ENCODE measurements at places on chromosomes 7 and 10.
A peak's percentile ranks its signal among the peaks of the same experiment; 100 is the strongest.

DNA sequence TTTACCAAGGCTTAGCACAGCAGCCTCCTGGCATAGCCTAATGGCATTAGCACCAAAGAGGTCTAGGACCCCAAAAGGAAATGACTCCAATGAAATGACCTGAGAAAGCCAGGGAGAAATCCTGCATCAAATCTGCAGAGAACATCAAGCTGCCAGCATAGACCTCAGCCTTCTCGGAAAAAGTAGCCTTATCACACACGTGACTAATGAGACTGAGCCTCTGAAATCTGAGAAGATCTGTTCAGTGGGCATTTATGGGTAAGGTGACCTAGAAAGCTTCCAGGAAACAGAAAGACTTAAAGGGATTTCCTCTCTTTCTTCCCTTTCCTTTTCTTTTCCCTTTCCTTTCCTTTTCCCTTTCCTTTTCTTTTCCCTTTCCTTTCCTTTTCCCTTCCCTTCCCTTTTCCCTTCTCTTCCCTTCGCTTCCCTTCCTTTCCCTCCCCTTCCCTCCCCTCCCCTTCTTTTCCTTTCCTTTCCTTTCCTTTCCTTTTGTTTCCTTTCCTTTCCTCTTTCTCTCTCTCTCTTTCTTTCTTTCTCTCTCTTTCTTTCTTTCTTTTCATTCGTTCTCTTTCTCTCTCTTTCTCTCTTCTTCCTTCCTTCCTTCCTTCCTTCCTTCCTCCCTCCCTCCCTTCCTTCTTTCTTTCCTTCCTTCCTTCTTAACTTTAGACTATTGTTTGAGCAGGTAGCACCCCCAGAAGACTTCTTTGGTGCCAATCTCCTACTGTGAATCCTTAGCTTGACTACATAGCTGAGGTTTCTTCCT lies 23.1 kb upstream of the PTTG1IP2 start:
- no peak for DNase-seq

- DNase-seq: no peak
Observed at GRCh38 chr7:118152149-118152548, 31.8 kb upstream of the LSM8 start.

GRCh38 chr10:76202777-76203176 lies 771.4 kb downstream of the LRMDA start:
- no peak for DNase-seq

DNA sequence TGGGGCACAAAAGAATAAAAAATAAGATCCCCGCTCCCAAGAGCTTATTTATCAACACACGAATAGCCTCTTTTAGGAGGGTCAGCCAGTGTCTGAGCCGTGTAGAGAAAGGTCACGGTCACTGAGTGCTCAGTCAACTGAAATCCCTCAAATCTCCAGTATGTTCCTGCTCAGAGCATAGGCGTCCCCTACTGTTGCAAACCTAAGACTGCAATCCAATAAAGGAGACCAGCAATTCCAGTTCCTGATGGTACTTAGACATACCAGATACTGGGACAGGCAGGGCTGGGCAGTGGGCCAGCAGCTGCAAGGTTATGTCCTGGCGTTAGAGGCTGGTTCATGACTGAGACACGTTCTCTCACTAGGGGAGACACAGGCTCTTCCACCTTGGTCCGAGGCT lies 93.6 kb downstream of the CACNB2 start:
- DNase-seq: no peak

GRCh38 chr10:96529634-96530279 lies 16.0 kb upstream of the TLL2 start:
- no peak for DNase-seq

- no peak for DNase-seq
Observed at GRCh38 chr10:77201135-77202106, 436.2 kb downstream of the KCNMA1 start.

- DNase-seq: no peak
Observed at GRCh38 chr7:38318241-38318640, 44.8 kb upstream of the TARP start.

GRCh38 chr10:74008212-74008731 lies 10.4 kb downstream of the VCL start:
- DNase-seq: peak; percentile 75

DNA sequence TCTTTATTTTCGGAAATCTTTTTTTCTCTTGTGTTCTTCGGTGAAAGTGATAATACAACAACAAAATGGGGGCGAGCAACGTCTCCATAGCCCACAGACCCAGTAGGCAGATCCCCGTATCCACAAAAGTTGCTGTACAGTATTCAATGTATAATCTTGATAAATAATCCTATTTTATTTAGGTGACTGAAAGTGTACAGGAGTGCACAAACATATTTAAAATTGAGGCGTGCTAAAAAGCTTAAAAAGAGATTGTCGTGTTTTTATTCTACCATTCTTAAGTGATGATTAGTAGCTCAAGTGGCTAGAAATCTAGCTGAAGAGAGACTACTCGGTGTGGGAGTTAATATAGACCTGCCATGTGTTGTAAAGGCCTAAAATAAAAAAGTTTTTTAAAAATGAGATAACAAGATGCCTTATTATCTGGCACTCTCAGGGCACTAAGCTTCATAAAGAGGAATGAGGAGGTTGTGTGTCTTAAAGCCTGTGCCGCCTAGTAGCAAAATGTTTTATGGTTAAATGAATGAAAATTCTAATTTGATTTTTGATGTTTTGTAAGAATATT lies 1.6 kb downstream of the CAPZA2 start:
- DNase-seq: no peak

DNA sequence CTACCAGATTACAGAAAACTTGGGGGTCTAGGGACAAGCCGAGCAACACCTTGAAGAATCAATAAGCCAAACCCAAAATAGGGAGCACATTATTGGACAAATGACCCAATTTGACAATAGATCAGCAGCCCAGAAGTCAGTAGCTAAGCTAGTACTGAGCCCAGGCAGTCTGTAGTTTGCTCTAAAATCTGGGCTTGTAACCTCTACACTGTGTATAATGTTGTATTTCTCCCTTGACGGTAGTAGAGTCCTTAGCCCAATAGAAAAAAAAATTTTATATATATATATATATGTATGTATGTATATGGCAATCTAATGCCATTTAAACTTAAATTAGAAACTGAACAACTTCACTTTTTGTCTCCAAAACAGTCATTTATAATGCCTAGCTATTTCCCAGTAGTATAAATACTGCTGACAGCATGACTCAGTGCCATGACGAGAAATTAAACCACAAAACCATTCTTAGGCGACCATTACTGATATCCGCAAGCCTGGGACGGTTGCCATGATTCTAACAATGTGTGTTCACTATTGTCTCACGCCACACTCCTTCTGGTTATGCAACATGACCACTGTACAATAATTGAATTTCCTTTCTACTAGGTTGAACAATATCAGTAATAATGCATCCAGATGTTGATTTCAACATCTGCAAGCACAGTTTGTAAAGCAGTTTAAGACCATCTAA lies 110.5 kb downstream of the IPMK start:
- DNase-seq: no peak

GRCh38 chr10:132580143-132580542 lies 42.6 kb downstream of the INPP5A start:
- DNase-seq: no peak

DNA sequence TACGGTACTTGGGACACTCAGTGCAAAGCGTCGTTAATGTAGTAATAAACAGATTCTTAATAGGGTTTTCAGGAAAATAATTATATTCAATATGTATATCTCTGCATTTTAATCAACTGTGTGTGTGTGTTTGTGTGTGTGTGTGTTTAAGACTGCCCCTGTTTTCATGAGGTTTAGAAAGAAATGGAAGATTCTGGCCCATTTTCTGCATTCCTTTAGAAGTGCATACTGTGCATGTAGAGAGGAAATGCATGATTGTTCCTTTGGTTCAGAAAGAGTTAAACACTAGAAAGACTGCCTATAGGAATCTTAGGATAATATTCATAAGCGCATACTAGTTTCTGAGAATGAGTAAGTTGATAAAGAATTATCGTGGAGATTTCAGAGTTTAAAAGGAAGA lies 975 bp downstream of the CNTNAP2 start:
- no peak for DNase-seq

DNA sequence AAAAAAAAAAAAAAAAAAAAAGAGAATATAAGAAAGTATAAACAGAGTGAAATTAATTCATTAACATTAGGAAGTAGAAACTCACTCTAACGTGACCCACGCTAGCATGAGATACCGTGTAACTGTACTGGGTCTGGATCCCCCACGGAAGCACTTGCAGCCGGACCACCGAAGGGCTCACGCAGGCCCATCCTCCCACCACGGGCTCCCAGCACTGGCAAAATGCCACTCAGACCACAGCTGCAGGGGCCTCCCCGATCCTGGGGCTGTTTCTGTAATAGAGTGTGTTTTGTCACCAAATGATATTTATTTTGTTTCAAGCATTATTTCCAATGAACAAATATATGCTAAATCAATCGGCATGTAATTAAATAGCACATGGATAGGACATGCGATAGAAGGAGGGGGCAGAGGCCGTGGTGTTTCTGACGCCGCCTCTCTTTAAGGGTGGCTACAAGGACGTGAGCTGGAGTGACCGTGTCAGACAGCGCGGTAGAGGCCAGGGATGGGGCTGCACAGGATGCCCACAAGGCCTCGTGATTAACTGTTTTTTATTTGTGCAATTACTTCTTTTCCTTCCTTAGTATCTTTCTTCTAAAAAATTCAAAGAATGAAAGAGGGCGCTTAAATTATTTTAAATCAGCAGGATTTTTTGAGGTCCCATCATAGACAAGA lies 568.5 kb downstream of the PTPRN2 start:
- no peak for DNase-seq

GRCh38 chr10:91380873-91381256 lies 29.3 kb upstream of the HECTD2 start:
- DNase-seq: no peak

DNA sequence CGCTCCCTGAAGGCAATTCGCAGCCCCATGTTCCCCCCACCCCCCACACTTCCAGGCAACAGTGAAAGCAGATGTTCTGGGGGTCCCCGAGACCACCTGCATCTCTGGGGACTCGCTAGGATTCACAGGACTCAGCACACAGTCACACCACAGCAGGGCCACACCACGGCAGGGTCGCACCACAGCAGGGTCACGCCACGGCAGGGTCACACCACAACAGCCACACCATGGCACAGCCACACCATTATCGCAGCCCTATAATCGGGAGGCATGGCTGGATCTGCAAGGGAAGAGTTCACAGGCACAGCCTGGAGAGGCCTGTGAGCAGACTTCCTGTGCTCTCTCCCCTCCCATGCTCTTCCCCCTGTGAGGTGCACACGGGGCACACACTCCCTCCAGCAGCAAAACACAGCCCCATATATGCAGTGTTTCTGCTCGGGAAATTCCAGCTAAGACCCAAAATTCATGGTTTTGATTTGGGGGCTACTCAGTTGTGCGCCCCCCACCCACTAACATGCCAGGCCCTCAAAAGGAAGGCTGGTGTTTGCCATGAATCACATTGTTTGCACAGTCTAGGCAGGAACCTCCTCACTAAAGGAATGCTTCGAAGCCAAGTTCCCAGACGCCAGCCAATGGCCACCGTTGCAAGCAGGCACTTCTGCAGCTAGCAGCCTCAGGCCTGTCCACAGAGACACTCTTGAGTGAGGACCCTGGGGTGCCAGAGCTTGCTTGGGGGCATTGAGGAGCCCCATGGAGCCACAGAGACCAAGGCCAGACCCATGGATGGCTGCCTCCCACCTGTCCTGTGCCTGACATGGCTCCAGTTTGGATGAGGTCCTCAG lies 7.0 kb upstream of the DPYSL4 start:
- DNase-seq: no peak

- no peak for DNase-seq
Observed at GRCh38 chr10:117249493-117250093, 8.7 kb downstream of the SLC18A2 start.

- no peak for DNase-seq
Observed at GRCh38 chr10:29546773-29547313, 87.9 kb downstream of the SVIL start.

- DNase-seq: peak; percentile 36
Observed at GRCh38 chr10:7260412-7260900, 150.4 kb downstream of the SFMBT2 start.

- DNase-seq: no peak
Observed at GRCh38 chr7:53466371-53466770, 430.9 kb downstream of the POM121L12 start.

- no peak for DNase-seq
Observed at GRCh38 chr7:84113286-84113685, 81.3 kb downstream of the SEMA3A start.

DNA sequence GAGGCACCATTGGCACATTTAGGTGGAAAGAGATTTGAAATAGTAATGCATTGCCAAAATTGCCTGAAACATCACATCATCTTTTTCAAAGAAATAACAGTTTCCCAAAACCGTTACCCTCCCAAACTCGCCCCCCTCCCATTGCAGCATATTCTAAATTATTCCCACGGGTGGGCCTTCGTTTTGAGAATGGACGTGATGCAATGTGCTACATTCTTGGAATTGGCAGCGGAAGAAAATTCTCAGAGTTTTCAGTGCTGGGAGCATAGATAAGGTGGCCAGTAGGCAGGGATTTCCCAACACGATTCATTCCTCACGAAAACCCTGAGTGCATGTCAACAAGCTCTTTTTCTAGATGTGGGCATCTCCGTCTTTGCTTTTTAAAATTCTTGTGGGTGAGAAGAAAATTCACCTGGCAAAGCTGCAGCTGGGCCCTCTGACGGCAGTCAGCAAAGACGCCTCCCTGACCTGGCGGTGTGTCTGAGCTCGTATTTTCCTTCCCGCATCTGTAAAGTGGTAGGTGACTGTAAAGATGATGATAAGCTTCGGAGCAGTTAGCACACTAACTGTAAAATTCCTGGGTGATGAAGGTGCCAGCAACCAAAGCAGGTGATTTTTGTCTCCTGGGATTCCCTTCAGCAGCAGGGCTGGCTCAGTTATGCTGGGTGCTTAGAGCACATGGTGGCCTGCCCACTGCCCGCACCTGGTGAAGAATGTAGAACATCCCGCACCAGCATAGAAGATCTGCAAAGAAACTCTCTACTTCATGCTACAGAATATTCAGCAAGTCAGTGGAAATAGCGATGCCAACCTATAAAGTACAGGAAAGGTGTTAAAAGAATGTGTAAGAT lies 141.9 kb upstream of the KLF6 start:
- no peak for DNase-seq

DNA sequence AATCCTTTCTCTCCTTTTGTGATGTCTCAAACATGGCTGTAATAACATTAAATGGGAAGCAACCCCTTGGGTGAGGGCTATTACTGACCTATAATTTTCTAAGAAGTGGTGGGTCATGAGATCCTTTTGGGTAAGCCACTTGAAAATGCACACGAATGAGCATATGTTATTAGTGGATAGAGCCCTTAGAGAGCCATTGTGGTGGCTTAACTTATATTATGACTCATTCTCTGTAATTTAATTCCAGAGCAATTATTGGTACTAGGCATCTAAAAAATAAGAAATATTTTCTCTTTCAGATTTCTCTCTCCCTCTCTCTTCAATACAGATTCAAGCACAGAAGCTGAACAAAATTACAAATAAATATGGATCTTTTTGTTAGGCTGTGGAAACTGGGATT lies 1177.4 kb upstream of the PHF14 start:
- DNase-seq: no peak

GRCh38 chr10:79380125-79380945 lies 33.1 kb downstream of the PPIF start:
- no peak for DNase-seq

- no peak for DNase-seq
Observed at GRCh38 chr7:32941681-32942414, 15.4 kb upstream of the FKBP9 start.

- DNase-seq: no peak
Observed at GRCh38 chr7:103080923-103081322, 6.0 kb downstream of the ARMC10 start.
